ENCODE measurements at places on chromosomes 4 and X.

DNA sequence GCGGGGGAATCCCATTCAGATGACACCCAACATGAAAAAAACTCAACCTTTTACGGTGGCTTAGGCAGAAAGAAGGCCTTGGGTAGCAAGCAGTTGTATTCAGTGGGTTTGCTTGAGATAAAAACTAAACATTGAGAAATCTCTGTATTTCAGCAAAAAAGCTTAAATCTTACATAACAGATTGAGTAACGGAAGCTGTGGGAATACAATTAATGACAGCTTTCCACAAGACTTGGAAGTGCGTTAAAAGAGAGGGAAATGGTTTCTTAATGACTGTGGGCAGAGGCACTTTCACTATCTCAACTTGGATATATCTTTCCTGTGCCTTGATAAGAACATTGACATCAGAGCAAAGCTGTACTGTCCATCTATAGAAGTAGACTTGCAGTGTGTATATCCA, 418.5 kb upstream of the HS3ST1 start:
- DNase-seq: no peak

- no peak for DNase-seq
Measured at GRCh38 chrX:40011322-40012038, 86.3 kb downstream of the BCOR start.

DNA sequence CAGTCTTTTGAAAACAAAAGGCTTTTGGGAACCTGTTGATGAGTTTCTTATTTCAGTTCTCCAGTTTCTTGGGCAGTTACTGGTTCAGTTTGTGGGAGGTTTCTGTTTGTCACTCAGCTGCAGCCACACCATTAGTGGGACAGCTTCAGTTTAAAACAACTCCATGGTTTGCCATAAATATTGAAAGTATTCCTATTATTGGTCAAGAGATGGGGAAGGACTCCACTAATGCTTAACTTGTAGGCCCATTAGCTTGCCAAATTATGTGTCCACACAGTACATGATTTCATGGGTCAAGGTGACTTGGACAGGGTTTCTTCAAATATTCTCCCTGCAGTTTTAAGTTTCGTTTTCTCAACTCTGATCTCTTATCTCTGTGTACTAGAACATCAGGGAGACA, 15.5 kb upstream of the ASIC5 start:
- peak; percentile 30 for DNase-seq

- no peak for DNase-seq
Measured at GRCh38 chr4:155629183-155629825, 37.3 kb upstream of the GUCY1A1 start.

- DNase-seq: no peak
Measured at GRCh38 chrX:111131572-111131971, 35.6 kb downstream of the PAK3 start.

- no peak for DNase-seq
Measured at GRCh38 chrX:39514801-39515200, 583.0 kb downstream of the BCOR start.

GRCh38 chrX:105190252-105190853, 30.1 kb downstream of the TEX13A start:
- no peak for DNase-seq

DNA sequence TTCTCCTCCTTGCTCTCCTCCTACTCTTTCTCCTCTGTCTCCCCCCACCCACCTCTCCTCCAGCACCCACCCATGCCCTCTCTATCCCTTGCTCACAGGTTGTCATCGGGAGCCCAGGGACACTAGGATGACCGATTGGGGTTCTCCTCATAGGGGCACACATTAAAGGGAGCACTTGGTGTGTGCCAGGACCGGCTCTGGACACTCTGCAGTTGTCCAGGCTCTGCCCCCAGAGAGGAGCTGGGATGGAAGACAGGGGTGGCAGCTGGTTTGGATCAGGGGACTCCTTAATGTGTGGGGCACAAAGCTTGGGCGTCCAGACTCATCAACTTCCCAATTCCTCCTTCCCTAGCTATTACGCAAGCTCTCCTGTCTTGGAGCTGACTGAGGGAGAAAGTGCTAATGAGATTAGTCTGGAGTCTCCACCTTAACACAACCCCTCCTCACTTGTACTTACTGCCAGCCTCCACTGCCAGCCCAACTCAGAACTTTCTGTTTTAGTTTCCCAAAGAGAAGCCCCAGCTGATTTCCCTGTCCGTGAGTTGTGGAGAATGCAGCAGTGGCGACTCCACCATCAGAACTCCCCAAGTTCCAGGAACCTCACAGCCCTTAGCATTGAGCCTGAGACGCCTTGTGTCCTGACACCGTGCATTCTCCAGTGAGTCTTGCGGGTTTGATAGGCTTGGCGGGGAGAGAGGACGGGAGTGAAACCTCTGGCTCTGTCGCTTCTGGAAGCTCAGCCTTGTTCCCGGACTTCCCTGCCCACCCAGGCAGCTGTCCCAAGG, 52.2 kb downstream of the CXorf49B start:
- no peak for DNase-seq

DNA sequence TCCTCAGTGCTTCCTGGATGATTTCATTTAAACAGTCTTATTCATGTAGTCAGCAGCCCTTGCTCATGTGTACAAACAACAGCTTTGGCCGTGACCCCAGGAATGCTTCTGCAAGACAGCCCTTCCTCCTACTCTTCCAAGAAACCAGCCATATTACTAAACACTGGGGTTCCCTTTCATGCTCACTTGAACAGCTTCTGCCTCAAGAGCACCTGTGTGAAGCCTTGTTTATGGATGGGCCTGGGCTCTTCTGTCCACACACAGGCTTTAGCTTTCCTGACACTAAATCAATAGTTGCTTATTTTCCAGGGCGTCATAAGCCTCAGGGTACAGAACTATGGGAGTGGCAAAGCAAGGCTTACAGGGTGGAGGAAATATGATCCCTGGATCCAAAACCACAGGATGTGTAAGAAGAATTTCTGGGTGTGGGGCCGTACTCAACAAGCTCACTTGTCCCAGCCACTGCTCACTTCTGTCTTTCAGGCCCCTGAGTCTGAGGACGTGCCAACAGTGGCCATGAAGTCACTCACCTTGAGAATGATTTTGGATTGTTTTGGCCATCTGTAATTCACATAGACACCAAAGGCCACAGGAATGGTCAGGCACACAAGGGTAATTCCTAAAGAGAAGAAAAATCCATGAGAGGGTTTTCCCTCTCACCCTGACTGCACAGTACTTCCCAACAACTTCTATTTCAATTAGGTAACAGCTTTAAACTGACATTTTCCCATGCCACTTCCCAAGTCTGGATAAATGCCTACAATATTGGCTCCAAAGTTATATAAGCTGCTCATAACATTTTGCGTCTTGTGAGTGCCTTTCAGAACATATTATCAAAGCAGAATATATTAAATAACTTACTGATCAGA, 17.7 kb downstream of the SLC10A6 start:
- DNase-seq: no peak

DNA sequence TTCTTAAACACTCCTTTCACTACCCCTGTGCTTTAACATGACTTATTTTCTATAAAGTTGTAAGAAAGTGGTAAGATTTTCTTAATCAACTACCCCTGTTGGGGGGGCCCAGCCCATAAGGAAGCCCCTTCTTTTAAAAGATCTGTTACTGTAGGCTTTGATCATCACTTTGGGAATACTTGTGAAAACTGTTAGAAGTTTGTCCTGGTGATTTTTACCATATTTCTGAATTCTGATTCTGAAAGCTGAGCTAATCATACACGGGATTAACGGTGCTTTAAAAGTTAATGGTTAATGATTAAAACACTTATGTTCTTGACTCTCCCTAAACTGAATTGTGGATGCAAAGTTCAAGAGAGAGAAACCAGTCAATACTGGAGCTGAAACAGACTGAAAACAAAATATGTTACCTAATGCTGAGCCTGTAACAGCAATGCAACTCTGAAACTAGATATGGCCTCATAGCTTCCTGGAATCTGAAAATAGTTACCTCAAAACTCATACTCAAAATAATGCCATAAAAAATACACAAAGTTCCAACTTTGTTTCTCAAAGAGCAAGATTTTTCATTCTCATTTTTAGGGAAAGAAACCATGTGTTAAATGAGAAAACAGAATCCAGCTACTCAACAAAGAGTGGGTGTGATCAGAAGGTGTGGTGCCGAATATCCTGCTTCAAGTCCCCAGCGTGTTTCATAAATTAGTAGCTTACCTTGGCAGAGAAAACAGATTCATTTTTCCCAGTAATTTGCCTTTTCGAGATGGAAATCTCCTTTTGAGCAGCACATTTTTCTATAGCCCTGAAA, 31.6 kb downstream of the ADH7 start:
- DNase-seq: peak; percentile 59

- peak; percentile 56 for DNase-seq
Measured at GRCh38 chr4:1026115-1026514, 14.7 kb downstream of the FGFRL1 start.

- no peak for DNase-seq
Measured at GRCh38 chrX:17521871-17522693, 147.1 kb downstream of the NHS start.

- DNase-seq: no peak
Measured at GRCh38 chr4:158122501-158122900, 50.3 kb downstream of the GASK1B start.

- no peak for DNase-seq
Measured at GRCh38 chrX:46831765-46832327, 5.0 kb upstream of the RP2 start.

- no peak for DNase-seq
Measured at GRCh38 chr4:10240691-10241090, 124.1 kb upstream of the WDR1 start.

- DNase-seq: no peak
Measured at GRCh38 chrX:137424679-137425078, 141.2 kb upstream of the ZIC3 start.

DNA sequence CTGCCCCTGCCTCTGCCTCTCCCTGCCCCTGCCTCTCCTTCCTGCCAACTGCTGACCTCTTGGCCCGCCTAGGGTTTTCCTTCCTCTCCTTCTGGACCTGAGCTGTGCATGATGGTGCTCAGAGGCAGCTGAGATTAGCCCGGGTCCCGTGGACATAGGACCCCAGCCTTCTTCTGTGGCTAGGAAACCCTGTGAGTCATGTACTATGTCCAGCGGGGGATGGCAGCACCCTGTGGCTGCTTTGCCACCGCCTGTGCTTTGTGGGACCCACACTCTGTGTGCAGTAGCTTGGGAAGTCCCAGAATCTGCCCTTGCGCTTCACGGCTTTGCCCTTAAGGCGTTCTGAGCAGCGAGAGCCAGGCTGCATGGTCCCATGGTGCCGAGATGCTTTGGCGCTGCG, 105.5 kb upstream of the PSAPL1 start:
- DNase-seq: no peak

DNA sequence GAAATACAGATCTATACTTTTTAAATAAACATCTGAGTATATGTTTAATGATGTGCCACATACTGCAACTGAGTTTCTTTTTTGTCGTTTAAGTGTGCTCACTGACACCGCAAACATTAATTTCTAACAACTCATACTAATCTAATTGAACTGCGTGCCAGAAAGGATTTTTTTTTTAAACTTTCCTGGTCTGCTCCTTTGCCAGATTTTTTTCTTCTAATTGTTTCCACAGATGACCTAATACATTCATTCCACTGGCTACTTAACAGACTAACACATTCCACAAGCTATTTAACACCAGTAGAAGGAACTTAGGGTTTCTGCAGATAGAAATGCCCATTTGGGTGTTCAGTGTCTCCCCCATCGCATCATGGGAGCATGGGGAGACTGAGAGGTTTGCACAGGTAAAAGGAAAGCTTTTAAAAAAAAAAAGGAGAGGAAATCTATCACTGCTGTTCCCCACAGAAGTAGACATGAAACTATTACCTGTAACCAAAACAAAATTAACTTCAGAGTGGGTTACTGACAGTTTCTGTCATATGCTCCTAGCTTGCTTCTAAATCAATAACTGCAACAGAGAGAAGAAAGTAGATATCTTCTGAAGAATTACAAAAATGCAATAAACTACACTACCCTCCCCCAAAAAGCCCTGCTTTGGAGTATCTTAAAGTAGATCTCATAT, 31.6 kb downstream of the SH3KBP1 start:
- DNase-seq: no peak

DNA sequence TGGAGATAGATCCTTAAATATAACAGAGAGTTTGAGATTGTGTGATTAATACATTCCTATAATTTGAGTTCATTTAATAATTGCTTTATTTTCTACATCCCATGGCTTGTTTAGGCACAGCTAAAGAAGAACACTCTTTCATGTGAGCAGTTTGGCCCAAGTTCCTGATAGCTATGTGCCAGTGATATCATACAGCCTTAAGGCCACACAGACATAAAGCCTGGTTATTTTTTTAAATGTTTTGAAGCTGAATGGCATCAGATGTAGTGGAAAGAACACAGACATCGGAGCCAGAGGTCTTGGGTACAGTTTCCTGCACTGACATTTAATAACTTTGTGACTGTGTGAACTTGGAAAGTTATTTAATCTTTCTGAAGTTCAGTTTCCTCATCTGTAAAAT, 7.0 kb upstream of the NDNF start:
- DNase-seq: no peak

Measured in GM12878 (cell line).